ENCODE measurements at places on chromosomes 2 and 18.

- no peak for DNase-seq
Measured at GRCh38 chr18:45156946-45157345, 458.3 kb upstream of the SLC14A2 start.

DNA sequence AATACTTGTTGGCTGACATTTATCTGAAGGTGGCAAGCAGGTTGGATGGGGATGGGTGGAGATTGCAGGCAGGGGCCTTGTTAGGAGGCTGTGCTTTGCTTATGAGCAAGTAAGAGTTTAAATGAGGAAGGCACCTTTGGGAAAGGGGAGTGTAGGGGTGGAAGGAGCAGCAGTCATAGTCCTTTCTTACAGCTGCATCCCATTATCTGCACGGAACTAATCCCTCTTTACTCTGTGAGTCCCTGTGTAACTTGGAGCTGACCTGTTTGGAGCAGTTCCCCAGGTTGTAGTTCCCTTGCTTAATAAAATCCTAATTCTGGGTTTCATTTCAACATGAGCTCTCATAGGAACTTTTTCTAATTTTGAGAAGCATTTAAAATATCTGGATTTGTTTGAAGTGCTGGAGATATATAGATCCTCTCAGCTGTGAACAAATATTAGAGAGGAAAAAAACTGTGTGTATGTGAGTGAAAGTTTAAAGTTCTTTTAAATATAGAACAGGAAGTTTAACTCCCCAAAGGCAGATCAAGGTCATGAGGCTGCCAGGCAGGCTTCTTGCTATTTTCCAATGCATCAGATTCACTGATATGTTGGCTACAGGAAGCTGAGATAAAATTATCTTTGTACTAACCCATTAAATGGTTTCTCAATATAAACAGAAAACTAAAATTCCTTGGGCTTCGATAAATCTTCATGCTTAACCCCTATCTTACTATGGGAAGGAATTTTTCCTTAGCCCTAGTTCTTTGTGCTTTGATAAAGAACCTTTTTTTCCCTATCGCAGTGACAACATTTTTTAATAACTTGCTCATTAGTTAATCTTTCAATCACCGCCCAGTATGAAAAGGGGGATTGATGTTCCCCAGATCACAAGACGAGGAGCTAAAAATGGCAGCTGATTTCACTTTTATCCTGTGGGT lies 104.6 kb upstream of the EML6 start:
- no peak for DNase-seq

- no peak for DNase-seq
Measured at GRCh38 chr2:23432531-23432930, 47.6 kb downstream of the KLHL29 start.

DNA sequence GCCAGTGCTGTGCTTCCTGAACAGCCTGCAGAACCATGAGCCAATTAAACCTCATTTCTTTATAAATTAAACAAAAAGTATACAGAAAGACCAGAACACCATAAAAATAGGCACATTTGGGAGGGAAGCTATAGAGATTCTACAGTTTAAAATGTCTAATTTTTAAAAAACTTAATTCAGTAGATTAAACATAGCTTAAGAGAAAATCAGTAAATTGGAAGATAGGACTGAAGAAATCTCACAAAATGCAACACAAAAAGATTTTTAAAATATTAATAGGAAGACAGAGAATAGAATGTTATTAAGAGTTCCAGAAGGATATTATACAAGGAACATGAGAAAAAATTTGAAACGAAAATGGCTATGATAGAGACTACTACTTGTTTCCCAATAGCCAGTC lies 90.5 kb upstream of the SPTBN1 start:
- DNase-seq, result no peak

DNA sequence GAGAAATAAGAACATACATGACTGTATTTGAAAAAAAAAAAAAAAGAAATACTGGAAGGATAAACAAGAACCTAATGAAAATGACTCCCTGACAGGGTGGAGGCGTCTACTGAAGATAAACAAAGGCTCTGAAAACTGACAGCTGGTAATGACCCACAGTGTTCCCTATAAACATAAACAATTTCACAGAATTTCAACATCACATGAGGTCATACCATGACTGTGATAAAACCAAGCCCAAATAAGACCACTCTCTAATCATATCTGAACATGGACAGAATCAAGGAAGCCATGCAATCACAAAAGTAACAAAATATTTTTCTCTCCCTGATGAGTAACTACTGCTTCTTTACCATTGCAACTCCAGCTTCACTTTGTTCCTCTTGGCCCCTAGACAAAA lies 159.3 kb downstream of the FAM124B start:
- DNase-seq, result no peak

DNA sequence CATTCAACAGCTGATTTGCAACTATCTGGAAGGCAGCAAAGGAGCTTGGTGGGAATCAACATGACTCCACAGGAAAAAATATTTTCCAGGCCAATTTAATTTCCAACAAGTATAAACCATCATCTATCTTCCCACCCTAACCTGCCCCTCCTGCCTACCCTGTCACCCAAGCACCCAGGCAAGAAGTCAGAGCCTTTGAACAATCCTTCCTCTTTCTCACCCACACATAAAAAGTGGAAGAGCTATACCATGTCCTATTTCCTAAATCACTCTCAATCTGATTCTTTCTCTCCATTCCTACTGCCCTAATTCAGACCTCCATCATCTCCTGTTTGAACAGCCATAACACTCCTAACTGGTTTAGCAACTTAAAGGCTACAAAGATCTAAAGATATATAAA lies 12.7 kb downstream of the SPIRE1 start:
- no peak for DNase-seq

GRCh38 chr2:188196343-188197008 lies 95.2 kb upstream of the GULP1 start:
- no peak for DNase-seq

GRCh38 chr18:48300463-48300961 lies 108.7 kb downstream of the ZBTB7C start:
- peak; percentile 65 for DNase-seq

GRCh38 chr2:86023366-86023712 lies 82.3 kb downstream of the POLR1A start:
- DNase-seq, result no peak

DNA sequence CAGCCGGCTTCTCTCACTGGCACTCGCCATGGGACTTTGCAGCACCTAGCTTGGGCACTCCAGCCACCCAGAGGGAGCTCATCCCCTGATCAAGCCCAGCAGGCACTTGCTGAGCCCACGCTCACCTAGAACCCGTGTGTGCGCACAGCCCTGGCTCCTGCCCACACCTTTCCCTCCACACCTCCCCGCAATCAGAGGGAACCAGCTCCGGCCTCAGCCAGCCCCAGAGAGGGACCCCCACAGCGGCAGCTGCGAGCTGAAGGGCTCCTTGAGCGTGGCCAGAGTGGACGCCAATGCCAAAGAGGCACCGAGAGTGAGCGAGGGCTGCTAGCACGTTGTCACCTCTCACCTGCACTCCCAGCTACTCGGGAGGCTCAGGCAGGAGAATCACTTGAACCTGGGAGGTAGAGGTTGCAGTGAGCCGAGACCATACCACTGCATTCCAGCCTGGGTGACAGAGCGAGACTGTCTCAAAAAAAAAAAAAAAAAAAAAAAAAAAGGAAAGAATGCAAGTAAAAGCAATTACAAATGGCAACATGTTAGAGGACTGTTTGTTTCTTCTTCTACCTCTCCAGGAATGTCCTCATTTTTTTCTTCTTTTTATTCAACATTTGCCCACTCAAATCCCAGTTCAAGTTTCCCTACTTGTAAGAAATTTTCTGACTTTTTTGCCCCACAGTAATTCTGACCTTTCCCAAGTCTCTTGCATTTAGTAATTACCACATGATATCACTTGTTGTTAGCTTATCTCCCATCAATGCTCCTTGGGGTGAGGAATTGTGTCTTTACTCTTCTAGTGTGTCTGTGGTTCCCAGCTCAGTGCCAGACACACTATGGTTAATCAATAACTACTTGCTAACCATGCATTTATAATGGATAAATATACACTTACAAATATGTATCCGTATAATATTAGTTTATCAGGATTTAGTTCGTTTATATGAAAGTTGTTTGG lies 40.6 kb upstream of the ST3GAL5 start:
- no peak for DNase-seq

- no peak for DNase-seq
Measured at GRCh38 chr2:81645745-81646301, 1341.3 kb upstream of the LRRTM1 start.

Measured in colonic mucosa (tissue), 4 donors.